H54 (cell line): ENCODE measurements at places on chromosomes 4 and X.

DNA sequence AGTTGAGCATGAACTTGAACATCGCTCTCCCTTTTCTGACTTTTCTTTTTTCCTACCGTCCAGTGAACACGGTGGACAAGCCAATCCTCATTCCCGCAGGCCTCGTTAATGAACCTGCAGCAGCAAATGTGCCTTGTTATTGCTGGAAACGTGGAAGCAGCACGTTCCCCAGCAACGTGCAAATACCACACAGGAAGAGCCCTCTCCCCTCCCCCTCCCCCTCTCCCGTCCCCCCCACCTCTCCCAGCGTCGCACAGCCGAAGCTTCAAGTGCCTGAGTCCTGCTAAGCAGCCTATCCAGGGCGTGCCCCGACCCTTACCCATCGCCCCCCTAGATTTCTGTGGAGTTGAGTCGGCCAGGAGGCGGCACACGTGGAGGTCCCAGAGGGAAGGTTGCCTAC lies 219.9 kb downstream of the BCOR start:
- no peak for DNase-seq

DNA sequence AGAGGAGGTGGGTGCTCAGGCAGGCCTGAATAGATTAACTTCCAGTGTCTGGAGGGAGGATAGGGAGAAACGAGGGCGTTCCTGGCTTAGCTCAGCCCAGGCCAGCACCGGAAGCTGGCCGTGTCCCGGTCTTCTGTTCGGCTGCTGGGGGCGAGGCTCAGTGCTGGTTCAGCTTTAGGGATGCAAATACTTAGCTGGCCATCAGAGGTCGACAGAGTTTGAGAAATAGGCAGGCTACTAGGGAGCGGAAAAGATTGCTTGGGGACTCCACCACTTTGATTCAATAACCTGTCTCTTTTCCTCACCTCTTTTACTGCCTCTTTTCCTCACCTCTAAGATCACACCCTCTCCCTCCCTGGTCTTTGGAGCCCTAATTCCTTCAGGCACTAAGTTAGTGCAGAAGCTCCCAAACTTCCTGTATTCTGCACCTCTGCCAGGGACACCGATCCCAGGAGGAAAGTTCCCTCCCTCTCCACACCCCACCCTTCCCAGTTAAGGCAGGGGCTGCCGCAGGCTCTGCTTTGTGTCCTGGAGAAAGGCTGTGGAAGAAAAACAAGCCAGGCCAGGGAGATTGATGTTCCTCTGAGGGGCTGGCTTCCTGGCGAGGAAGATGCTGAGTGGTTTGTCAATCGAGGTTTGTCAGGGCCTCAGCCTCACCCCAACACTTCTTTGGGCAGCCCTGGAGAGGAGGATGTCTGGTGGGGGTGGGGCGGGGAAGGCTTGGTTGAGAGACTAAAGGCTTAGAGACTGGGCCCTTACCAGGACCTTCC lies 6.0 kb upstream of the EFNB1 start:
- peak; percentile 42 for DNase-seq

DNA sequence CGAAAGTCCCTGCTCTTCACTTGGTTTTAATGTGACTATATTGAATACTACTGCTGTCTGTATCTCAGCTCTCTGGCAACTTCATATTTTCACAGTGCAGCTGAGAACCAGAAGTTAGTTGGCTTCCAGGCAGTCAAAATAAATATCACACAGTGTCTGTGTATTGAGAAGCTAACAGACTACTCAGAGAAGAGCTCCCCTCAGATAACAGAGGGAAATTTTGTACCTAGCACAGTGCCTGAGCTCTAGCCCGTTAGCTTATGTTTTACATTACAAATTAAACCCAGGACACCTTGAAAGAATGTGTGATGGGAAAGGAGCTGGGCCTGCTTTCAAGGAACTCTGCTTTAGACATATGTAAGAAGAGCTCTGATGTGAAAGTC lies 22.7 kb downstream of the JADE1 start:
- no peak for DNase-seq

- no peak for DNase-seq
Measured at GRCh38 chr4:3660086-3660927, 105.9 kb upstream of the ADRA2C start.

DNA sequence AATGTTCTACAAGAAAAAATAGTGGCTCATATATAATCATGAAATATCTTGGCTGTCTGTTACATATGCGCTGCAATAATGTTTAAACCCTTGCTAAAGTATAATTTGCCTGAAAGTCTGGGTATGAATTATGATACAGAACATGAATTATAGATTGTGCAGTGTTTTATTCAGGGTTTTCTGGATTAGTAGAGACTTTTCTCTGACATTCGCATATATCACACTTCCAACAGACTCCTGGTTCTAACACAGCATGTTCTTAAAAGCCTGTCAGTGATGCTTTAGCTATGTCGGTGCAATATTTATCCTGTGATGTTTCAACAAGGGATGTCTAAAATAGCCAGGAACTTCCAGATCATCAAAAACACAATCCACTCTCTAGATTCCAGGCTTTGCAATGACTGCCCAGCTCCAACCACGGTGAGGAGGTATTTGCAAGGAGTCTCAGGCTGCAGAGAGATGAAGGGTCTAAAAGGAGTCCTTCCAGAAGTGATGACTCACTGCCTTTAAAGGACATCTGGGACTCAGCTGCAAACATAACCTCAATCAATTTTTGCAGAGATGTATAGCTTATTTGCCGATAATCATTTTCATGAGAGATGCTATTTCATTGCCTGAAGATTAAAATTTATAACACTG lies 69.4 kb downstream of the RWDD4 start:
- no peak for DNase-seq

DNA sequence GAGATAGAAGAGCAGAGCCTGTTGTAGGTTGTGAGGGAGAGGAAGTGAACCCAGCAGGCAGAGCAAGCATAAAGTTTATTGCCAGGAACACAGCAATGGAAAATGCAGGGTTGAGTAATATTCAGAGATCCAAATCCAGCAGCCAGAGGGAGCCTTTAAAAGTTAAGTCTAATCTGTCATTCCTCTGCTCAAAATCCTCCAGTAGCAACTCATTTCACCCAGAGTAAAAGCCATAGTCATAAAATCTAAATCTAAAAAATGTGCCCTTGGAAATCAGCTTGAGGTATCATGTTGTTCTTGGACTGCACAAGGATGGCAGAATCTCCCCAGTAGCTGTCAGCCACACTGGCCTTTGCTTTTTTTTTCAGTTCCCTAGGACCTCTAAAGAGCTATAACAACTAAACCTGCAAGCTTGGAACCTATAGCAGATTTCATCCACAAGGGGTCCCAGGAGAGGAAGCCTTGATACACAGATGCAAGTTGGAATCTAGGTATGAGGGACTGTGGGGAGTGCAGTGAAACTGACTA lies 62.9 kb upstream of the FRAS1 start:
- DNase-seq: no peak
